ENCODE measurements at places on chromosomes 13 and 19. TPM values are rescaled to one million over a fixed set of nuclear protein-coding genes. Genes with fewer than 3 reads are reported as not detected.

CDC42EP5 gene
- 51.9 TPM for total RNA-seq

MAST1 gene
- 3.3 TPM for total RNA-seq

ZNF558 gene
- 25.2 TPM for total RNA-seq

ATP7B gene
- total RNA-seq: 2.0 TPM

GRIN2D gene
- total RNA-seq: 0.33 TPM

RASGRP4 gene
- not detected for total RNA-seq

CLDND2 gene
- not detected for total RNA-seq

SMARCA4 gene
- total RNA-seq: 73.6 TPM

CCDC9 gene
- 8.9 TPM for total RNA-seq

SOHLH2 gene
- total RNA-seq: 2.0 TPM

KIR2DL4 gene
- total RNA-seq: not detected

ARGLU1 gene
- 35.7 TPM for total RNA-seq

DPP9 gene
- 62.2 TPM for total RNA-seq
